SIG-M5 (cell line): ENCODE measurements at places on chromosomes 7 and 10.

DNA sequence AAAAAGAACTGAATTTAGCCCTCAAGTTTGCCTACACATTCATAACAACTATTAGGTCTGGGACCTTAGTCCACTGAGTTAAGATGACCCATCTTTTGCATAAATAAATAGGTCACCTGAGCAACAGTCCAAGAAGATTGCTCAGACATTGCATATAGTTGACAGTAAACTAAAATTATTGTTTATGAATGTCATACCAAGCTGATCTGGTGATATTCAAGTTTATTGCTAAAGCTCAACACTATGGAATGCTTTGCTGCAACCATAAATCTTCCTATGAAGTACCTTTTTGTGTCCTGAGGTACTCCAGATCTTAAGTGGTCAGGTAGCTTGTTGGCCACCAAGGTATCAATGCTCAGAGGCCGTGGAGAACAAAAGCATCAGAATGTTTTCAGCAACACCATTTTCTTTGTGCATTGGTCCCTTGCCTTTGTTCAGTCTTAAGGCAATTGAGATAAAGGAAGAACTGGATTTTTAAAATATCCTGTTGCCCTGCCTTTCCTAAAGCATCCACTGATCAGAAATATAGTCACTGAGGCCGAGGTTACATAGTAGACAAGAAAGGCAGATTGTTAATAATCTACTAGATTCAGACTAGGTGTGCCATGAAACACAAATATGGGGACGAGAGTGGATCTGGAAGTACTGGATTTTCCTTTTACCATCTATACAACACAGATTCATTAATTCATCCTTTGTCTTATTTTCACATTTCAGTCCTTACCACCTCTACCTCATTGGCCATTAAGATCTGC lies 321.3 kb downstream of the PTEN start:
- no peak for DNase-seq

- DNase-seq: no peak
Measured at GRCh38 chr7:3028071-3028757, 15.5 kb downstream of the CARD11 start.

DNA sequence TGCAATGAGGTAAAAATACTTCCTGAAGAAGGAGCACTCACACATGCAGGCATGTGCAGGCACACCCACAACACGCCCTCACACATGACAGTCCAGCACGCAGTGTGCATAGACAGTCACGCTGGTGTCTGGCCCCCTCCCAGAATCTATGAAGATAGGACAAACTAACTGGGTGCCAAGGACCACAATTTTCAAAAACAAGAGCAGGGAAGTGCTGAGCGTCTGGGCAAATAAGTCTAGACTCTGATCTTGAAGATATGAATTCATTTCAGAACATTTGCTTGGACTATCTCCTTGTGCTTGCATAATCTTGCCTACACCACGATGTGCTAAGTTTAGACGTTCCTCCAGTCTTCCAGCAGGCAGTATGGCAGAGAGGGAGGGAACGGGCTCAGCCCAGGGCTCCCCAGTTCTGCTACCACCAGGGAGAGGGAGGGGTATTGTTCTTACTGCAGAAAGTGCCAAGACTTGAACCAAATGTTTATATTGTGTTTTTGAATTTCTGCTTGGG lies 276.5 kb upstream of the KLF6 start:
- no peak for DNase-seq

DNA sequence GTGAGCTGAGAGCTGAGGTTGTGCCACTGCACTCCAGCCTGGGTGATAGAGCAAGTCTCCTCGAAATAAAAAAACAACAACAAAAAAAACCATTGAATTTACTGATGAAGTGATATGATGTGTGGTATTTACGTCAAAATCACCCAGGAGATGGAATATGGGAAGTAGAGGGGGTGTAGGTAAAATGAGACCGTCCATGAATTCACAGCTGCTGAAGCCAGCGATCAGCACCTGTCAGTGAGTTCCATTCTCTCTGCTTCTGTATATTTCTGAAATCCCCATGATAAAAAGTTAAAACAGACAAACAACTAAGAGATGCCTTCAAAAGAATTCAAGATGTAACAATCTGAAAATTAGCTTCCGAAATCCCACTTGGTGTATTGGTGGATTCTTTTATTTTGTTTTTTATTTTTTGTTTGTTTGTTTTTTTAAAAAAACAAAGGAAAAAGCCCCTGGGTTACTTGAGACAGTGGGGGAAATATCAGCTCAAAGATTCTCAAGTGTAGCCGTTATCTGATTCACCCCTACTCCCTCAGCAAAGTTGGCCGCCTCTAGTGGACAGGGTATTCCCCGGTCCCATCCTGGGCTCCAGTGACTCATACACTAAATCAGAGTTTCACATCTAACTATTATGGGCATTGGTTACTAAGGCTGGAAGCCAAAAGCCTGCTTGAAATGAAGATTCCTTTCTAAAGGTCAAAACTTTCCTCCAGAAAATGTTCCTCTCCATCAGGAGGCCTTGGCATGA lies 76.4 kb downstream of the MAP3K8 start:
- no peak for DNase-seq

- DNase-seq: no peak
Measured at GRCh38 chr7:159032753-159033472, 111.8 kb downstream of the VIPR2 start.

DNA sequence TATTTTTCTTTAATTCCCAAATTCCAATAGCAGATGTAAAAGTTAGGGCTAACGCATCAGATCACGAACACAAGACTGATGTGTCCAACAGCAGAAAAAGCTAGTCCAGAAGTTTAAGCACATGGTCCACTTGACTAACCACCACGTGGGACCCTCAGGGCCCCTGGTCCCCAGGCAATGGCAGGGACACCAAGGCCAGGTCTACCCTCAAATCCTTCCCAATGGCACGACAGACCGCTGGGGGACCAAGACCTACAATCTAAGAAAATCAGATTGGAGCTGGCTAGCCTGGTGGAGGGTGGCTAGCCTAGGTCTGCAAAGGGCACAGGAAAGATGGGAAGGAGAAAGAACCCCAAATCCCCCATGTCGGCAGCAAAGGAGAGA lies 1.5 kb downstream of the GIGYF1 start:
- no peak for DNase-seq

DNA sequence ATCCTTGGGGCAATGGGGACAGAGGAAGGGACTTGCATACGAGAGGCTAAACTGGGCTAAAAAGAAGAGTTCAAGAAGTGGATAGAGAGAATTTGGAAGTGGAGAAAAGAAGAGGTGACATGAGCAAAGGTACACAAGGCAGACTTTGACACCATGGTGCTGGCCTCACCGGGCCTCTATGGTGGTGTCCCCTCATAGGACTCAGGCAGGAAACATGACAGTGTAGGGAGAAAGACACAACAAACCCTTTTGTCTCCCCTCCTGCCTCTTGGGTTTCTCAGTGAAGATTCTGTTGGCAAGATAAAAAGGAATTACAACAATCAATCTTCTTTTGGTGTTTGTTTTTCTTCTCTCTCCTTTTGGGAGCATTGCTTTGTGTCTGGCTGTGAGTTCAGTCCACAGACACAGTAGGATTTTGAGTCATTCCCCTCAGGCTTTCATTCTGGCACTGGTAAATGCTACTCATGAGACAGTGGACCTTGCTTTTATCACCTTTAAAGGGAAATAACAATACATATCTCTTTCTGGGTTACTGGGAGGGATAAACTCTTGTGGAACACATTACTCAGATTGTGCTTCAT lies 827.7 kb downstream of the TNS3 start:
- DNase-seq: no peak

GRCh38 chr10:103917302-103918052 lies 507 bp downstream of the STN1 start:
- DNase-seq: no peak

GRCh38 chr7:150380463-150380862 lies 1.3 kb downstream of the ZNF775 start:
- DNase-seq: no peak

DNA sequence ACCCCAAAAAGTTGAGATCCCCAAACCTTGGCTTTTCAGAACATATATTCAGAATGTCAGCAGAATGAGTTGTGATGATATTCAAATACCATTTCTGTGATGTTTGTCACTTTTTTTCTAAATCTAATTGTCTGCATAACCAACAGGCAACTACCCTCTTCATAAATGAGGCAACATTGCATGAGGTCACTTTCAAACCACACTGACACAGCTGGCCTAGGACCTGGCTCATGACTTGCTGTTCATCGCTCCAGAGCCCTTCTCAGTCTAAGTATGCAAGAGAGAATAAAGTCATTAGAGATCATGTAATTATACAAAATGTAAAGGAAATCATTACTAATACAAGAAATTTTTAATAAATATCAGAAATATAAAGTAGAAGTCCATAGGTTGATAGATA lies 681.9 kb downstream of the GRM8 start:
- DNase-seq: no peak

GRCh38 chr7:16648551-16648950 lies 2.6 kb downstream of the BZW2 start:
- no peak for DNase-seq

DNA sequence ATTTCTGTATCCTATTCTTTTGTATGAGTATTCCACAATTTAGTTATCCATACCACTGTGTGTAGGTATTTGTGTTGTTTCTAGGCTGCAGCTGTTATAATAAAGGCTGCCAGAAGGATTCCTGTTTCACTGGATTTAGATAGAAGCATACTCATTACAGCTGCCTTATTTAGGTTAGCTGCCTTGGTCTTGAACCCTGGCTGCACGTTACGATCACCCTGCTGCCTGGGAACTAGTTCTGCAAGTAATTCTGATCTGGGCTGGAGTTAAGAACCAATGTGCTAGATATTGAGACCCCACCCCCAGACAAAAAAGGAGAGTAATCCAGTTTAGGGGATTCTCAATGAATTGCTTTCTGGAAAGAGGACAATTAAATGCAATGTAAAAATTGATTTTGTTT lies 43.1 kb downstream of the CCDC71L start:
- no peak for DNase-seq

- no peak for DNase-seq
Measured at GRCh38 chr10:11186374-11186773, 168.7 kb downstream of the CELF2 start.

DNA sequence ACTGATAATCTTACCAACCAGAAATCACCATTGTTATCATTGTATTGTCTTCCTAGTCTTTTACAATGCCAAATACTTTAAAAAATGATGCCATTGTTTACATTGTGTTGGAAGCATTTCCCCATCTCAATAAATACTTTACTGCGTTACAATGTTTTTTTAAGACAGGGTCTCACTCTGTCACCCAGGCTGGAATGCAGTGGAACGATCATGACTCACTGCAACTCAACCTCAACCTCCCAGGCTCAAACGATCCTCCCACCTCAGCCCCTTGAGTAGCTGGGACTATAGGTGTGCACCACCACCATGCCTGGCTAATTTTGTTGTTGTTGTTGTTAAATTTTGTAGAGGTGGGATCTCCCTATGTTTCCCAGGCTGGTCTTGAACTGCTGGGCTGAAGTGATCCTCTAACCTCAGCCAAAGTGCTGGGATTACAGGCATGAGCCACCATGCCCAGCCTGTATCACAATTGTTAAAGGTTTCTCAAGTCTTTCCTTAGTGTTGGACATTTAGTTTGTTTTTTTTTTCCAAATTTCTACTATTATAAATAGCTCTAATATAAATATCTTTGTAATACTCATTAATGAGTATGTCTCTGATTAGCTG lies 13.5 kb downstream of the LRMDA start:
- no peak for DNase-seq

DNA sequence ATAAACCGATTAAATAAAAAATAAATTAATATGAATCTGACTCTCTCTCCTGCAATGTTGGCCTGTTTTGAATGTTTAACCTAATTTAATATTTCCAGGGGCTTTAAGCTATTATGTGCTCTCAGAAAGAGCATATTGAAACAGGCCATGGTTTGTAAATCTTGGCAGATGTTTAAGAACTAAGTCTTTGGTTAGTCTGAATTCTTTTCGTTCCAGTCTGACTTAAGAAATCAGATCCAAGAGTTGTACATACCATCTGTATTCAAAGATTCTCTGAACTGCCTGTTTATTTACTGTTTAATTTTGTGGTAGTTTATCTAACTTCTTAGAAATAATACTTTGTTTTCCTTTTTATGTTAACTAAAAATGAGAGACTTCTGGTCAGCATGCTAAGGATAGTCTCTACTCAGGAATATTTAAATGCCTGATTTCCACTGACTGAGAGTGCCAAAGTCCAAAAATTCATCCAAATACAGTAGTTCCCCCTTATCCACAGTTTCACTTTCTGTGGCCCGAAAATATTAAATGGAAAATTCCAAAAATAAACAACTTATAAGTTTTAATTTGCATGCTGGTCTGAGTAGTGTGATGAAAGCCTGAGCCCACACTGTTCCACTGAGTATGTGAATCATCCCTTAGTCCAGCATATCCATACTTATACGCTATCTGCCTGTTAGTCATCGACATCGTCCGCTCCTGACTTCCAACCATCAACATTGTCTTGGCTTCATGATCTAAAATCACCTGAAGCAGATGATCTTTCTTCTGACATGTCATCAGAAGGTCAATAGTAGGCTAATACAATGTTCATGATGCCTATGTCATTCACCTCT lies 238.1 kb upstream of the CSTF2T start:
- no peak for DNase-seq

DNA sequence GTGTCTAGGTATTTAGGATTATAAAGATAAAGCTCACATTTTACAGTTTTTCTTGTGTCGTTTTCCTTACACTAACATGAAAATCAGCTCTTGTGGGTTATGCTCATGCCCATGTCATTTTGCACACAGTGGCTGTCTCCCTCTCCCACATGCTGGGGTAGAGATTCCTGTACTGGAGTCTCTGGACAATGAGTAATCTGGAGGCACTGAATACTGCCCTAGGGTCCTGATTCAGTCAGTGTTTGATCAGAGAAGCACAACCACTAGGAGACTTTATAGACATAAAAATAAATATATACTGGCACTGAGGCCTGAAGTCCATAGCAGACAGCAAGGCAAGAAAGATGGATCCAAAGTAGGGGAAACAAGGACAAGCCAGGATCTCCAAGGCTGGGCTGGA lies 1008.8 kb downstream of the KCNMA1 start:
- no peak for DNase-seq

GRCh38 chr7:739983-740942 lies 13.2 kb upstream of the PRKAR1B start:
- no peak for DNase-seq

- no peak for DNase-seq
Measured at GRCh38 chr7:112370436-112370835, 79.8 kb upstream of the IFRD1 start.

GRCh38 chr7:143426479-143427142 lies 16.6 kb upstream of the TAS2R60 start:
- DNase-seq: no peak

- no peak for DNase-seq
Measured at GRCh38 chr7:89054361-89054760, 258.8 kb upstream of the TEX47 start.

DNA sequence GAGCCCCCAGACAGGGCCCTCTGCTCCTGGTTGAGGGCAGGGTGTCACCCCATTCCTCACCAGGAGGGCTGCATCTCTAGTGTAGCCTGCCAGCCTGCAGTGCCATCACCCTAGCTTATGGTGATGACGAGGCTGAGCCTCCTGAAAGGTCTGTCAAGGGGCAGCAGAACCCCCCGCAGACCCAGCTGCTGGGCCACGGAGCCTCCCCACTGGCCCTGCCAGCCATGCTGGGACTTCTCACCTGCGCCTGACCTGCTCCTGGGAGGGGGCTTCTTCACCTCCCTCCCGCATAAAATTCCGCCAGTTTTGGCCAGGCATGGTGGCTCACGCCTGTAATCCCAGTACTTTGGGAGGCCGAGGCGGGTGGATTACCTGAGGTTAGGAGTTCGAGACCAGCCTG lies 40.4 kb upstream of the RASGEF1A start:
- no peak for DNase-seq
